SJCRH30 (cell line): ENCODE measurements at places on chromosomes 7 and 10. TPM values are rescaled to one million over a fixed set of nuclear protein-coding genes. Genes with fewer than 3 reads are reported as not detected.

Gene PAX4
- total RNA-seq = not detected in 2 replicates

- no peaks in the 10 kb centered on the region for H3K27me3 ChIP-seq
- H3K27ac ChIP-seq = no peak overlapping the region
- no peaks in the 10 kb centered on the region for H3K36me3 ChIP-seq
- H3K4me3 ChIP-seq = no peak overlapping the region
- peaks cover 32% of the 10 kb centered on the region for H3K4me1 ChIP-seq
- no peak for DNase-seq
Measured at GRCh38 chr7:28483908-28484605, 71.7 kb downstream of the CREB5 start.

GRCh38 chr7:46489106-46489505, 568.0 kb upstream of the IGFBP3 start:
- no peak overlapping the region for H3K4me3 ChIP-seq
- no peaks in the 10 kb centered on the region for H3K4me1 ChIP-seq
- no peaks in the 10 kb centered on the region for H3K36me3 ChIP-seq
- no peak for DNase-seq
- H3K27ac ChIP-seq = no peak overlapping the region
- H3K27me3 ChIP-seq = no peaks in the 10 kb centered on the region

- peak overlapping the region; percentile 96 for H3K4me3 ChIP-seq
- H3K4me1 ChIP-seq = peaks cover 8% of the 10 kb centered on the region
- H3K36me3 ChIP-seq = no peaks in the 10 kb centered on the region; the same call in 1 of the 2 replicates
Measured at GRCh38 chr7:44999245-45000092, 532 bp upstream of the CCM2 start.

Gene LAMB1
- 100 and 106 TPM in 2 replicates for total RNA-seq

- H3K27ac ChIP-seq = no peak overlapping the region
- no peak for DNase-seq
- H3K4me3 ChIP-seq = no peak overlapping the region
- peaks cover 9% of the 10 kb centered on the region for H3K4me1 ChIP-seq
- no peaks in the 10 kb centered on the region for H3K27me3 ChIP-seq
Measured at GRCh38 chr10:49366460-49366859, 29.4 kb downstream of the DRGX start.

DNA sequence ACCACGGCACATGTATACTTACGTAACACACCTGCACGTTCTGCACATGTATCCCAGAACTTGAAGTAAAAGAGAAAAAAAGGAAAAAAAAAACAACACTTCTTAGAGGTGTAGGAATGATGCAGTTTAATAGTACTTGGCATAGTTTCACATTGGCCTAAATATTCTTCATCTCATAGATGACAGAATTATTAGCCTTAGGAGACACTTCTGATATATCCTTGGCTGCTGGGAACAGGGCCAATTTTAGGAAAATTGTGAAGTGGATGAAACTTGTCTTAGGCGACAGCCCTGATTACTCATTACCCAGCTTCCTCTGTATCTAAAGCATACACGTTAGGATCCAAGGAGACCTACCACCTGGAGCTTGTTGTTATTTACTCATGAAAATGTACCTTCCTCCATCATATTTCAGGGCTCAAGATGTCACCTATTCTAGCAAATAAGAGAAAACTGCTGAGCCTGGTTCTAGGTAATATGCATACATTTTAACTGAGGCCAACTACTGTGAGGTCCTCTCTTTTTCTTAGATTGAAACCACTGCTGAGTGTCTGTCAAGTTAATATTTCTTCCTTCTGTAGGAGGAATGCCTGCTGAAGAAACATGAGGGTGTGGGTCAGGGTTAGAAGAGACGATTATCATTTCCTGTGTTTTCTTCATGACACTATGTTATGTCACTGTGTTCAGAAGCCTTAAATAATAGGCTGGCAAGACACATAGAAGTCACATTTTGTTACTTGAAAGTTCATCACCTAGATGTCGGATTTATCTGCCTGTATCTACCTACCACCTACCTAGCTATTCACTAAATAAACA, 44.3 kb downstream of the CPED1 start:
- peaks cover 3% of the 10 kb centered on the region; the same call in 1 of the 2 replicates for H3K36me3 ChIP-seq
- DNase-seq = no peak
- H3K27me3 ChIP-seq = no peaks in the 10 kb centered on the region

Gene EZH2
- total RNA-seq = 64.8 and 75.7 TPM in 2 replicates

Gene WIPF3
- not detected in 2 replicates for total RNA-seq

Gene DNAH11
- total RNA-seq = 1.0 and 1.1 TPM in 2 replicates

- H3K27me3 ChIP-seq = no peaks in the 10 kb centered on the region
- DNase-seq = no peak
- no peak overlapping the region for H3K27ac ChIP-seq
- no peak overlapping the region for H3K4me3 ChIP-seq
Measured at GRCh38 chr10:34615770-34616169, 199.3 kb downstream of the PARD3 start.

GRCh38 chr7:155984028-155984580, 171.8 kb upstream of the SHH start:
- no peaks in the 10 kb centered on the region for H3K36me3 ChIP-seq
- peaks cover 15% of the 10 kb centered on the region; the same call in 1 of the 2 replicates for H3K27me3 ChIP-seq
- DNase-seq = no peak
- H3K4me1 ChIP-seq = no peaks in the 10 kb centered on the region
- H3K4me3 ChIP-seq = no peak overlapping the region

DNA sequence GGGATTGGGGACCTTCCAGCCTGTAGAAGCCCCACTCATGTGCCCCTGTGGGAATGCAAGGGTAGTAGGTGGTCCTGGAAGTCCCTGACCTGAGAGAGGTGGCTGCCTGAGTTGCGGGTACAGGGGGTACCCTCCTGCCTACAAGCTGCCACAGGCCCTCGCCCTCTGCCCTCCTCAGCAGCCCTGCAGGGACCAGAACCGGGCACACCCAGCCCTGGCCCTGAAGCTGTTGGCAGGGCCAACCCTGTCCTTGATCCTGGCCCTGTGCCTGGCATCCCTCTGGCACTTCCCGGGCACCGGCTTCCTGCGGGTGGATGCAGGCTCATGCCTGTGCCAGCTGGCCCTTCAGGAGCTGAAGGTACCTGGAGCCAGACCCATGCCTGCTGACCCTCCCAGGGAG, 54.9 kb upstream of the ELN start:
- H3K27ac ChIP-seq = no peak overlapping the region
- peaks cover 13% of the 10 kb centered on the region; the same call in 1 of the 2 replicates for H3K27me3 ChIP-seq
- no peaks in the 10 kb centered on the region for H3K36me3 ChIP-seq
- DNase-seq = no peak
- H3K4me1 ChIP-seq = no peaks in the 10 kb centered on the region

GRCh38 chr7:145183069-145183468, 347.2 kb upstream of the TPK1 start:
- H3K27ac ChIP-seq = no peak overlapping the region
- no peaks in the 10 kb centered on the region for H3K4me1 ChIP-seq
- H3K27me3 ChIP-seq = no peaks in the 10 kb centered on the region
- H3K36me3 ChIP-seq = no peaks in the 10 kb centered on the region

DNA sequence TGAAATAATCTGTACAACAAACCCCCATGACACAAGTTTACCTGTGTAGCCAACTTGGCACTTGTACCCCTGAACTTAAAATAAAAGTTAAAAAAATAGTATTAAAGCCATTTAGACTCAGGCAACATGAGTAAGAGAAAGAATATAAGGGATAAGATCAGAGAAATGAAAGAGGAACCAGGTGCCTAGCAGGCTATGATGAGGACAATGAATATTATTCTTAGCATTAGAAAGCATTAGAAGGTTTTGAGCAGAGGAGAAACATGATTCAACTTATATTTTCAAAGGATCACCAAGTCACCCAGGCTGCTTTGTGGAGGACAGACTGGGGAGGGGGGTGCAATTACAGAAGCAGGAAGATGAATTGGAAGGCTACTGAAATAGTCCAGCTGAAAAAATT, 48.1 kb upstream of the TES start:
- H3K4me3 ChIP-seq = no peak overlapping the region
- no peak for DNase-seq
- no peak overlapping the region for H3K27ac ChIP-seq
- H3K36me3 ChIP-seq = no peaks in the 10 kb centered on the region

GRCh38 chr7:30880125-30880720, 31.4 kb upstream of the AQP1 start:
- H3K4me1 ChIP-seq = no peaks in the 10 kb centered on the region
- no peak for DNase-seq
- no peak overlapping the region for H3K27ac ChIP-seq
- H3K4me3 ChIP-seq = no peak overlapping the region
- H3K36me3 ChIP-seq = no peaks in the 10 kb centered on the region

DNA sequence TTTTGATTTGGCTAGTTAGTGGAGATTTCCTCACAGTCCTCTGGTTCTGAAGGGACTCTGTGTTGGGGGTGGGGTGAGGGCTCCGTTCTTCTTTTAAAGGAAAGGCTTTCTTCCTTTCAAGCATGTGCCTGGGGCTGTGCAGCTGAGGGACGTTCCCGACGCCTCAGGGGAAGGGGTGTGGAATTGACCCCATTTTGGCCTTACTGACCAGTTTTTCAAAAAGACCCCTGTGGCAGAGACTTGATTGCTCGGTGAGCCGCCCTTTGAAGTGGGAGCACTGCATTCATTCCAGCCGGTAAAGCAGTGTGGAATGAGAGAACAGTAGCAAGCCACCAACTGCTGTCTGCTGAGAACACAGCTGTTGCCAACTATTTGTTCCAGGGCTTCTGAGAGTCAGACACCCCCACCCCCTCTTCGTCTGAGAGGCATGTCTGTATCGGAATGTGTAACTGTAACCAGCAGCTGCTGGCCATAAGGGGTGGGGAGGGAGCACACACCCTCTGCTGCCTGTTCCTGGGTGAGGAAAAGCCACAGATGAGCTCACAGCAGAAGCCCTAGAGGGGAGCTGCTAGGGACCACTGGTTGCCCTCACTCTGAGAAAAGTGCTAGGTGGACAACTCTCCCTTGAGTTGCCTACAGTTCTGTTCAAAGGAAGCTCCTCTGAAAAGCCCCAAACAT, 33.2 kb downstream of the WBP1L start:
- no peaks in the 10 kb centered on the region for H3K27me3 ChIP-seq
- H3K36me3 ChIP-seq = peaks cover 9% of the 10 kb centered on the region; the same call in 1 of the 2 replicates
- H3K4me3 ChIP-seq = peak overlapping the region; percentile 65

DNA sequence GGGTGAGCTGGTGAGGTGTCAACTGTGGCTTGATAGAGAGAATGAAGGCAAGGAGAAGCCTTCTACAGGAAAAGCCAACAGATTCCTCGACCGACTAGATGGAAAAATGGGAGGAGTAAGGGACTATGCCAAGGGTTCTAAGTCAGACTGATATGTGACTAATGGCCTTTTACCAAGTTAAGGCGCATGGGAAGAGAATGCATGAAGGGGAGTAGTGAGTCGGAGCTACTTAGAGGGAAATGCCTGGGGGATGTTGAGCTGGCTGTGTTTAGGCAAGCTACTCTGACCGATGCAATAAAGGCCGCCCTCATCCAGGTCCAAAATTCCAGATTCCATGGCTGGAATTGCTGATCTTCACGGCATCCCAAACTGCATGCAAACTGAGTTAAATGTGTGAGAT, 48.2 kb downstream of the APBB1IP start:
- no peak for DNase-seq
- no peaks in the 10 kb centered on the region for H3K4me1 ChIP-seq
- H3K4me3 ChIP-seq = no peak overlapping the region
- H3K27ac ChIP-seq = no peak overlapping the region
- H3K36me3 ChIP-seq = no peaks in the 10 kb centered on the region

DNA sequence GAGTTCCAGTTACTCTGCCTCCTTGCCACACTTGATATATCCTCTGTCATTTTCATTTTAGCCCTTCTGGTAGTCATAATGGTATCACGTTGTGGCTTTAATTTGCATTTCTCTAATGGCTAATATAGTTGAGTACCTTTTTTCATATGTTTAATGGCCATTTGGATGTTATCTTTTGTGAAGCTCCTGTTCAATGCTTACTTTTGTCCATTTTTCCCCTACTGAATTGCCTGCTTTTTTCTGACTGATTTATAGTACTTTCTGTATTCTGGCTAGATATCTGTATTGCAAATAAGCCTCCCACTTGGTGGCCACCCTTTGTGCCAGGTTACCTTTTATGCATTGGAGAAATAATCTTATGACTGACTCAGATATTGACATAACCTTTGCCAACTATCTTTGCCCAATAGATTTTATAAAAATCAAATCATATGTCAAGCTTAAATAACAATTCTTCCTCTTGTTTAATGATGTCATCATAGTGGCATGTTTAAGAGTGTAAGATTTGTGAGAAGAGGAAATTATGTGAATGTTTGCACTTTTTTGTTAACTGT, 50.6 kb downstream of the PRPF18 start:
- H3K36me3 ChIP-seq = no peaks in the 10 kb centered on the region; the same call in 1 of the 2 replicates
- no peak overlapping the region for H3K27ac ChIP-seq
- no peak for DNase-seq
- no peak overlapping the region for H3K4me3 ChIP-seq
- no peaks in the 10 kb centered on the region for H3K4me1 ChIP-seq

Gene POLR2J
- total RNA-seq = 70.1 and 73.2 TPM in 2 replicates

Gene HABP2
- total RNA-seq = not detected in 2 replicates

DNA sequence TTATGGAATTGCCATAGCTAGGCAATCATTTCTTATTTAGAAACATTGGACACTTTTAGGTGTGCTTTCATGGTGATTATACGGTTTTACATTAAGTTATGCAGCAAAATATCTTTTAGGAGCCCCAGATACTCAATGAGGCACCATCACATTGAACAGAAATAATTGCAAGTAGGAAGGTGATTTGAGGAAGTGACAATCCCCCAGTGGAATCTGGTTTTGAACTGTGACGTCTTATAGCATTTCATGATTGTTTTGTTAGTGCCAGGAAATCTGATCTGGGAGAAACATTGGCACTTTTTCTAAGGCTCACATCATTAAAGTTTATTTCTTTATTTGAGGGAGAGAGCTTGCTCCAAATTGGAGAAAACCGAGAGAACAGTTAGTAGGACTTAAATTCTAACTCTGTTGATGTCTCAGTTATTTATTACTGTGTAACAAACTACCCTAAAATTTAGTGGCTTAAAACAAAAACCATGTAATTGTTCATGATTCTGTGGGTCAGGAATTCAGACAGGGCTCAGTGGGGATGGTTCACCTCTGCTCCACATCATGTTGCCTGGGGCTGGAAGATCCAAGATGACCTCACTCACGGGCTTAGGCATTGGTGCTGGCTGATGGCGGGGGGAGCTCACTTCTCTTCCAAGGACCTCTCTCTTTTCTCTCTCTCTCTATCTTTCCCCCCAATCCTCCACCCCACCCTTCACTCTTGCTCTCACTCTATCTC, 78.2 kb upstream of the STEAP1B start:
- H3K27me3 ChIP-seq = peaks cover 3% of the 10 kb centered on the region; the same call in 1 of the 2 replicates
- H3K4me3 ChIP-seq = no peak overlapping the region
- no peak for DNase-seq
- no peak overlapping the region for H3K27ac ChIP-seq
- peaks cover 7% of the 10 kb centered on the region; the same call in 1 of the 2 replicates for H3K4me1 ChIP-seq
- H3K36me3 ChIP-seq = no peaks in the 10 kb centered on the region

Gene NSMCE4A
- total RNA-seq = 85.3 and 87.2 TPM in 2 replicates

Gene SEMA3A
- total RNA-seq = 16.8 and 19.4 TPM in 2 replicates

DNA sequence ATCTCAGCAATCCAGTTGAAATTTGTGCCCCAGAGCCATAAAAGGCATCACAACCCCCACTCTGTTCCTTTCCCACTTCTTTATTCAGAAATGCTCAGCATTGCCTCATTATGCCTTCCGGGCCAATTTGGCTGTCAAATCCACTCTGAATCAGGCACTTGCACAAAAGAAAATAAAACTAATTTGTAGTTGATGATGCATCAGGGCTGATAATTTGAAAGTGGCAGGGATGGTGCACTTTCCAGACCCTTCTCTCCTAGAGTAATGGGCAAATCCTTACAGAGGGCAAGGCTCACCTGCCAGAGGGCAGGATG, 147.9 kb upstream of the PDE1C start:
- no peak overlapping the region for H3K27ac ChIP-seq
- no peak overlapping the region for H3K4me3 ChIP-seq
- no peaks in the 10 kb centered on the region for H3K4me1 ChIP-seq
- DNase-seq = no peak
